ENCODE measurements at places on chromosomes 16 and 17.

- no peak for DNase-seq
These were observed 18.3 kb upstream of the TNFRSF13B start for GRCh38 chr17:16989953-16990860.

- peak; percentile 87 for DNase-seq
These were observed at the start of gene ZNF821 for GRCh38 chr16:71883849-71884638. Gene ZNF821 (minus strand): TSS chr16:71884182. CDS start chr16:71879946, 4,236 bp downstream.

DNA sequence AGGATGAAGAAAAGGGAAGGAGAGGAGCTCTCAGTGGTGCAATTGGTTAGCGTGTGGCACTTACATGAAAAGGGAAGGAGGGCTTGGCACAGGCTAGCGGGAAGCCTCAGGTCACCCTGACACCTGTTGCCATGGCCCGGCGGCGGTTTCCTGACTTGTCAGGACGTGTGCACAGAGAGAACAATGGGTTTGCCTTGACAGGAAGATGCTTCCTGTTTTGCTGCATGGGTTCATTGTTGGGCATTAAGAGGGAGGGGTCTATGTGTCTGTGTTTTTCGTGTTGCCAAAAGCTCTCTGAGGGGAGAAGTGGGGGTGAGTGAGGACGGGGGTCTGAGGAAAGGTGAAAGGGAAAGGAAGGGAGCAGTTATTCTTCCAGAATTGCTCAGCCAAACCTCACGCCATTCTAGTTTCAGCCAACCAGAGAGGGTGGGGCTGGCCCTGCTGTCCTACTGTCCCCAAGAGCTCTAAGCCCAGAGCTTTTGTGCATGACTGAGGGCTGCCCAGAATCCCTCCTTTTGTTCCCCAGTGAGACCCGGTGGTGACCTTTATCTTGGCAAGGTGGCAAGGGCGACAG is 17.1 kb upstream of the CCR7 start:
- DNase-seq = peak; percentile 99

GRCh38 chr17:56074361-56074890 is 78.8 kb upstream of the ANKFN1 start:
- DNase-seq = no peak

GRCh38 chr17:45700171-45701090 is 83.7 kb upstream of the CRHR1 start:
- DNase-seq = no peak

- no peak for DNase-seq
These were observed 71.7 kb downstream of the CDC27 start for GRCh38 chr17:47117386-47117785.

DNA sequence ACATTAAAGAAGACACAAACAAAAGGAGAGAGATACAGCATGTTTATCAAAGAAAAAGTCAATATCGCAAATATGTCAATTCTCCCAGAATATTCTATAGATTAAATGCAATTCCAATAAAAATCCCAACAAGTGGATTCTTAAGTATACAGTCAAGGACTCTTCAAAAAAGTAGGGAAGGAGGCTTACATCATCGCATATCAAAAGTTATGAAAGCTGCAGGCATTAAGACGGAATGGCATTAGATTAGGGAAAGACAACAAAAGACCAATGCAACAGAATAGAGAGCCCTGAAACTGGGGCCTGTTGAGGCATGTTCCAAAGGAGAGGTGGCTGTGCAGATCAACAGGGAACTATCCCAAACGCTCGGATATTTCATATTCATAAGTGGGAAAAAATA is 76.0 kb downstream of the MARCHF10 start:
- no peak for DNase-seq

DNA sequence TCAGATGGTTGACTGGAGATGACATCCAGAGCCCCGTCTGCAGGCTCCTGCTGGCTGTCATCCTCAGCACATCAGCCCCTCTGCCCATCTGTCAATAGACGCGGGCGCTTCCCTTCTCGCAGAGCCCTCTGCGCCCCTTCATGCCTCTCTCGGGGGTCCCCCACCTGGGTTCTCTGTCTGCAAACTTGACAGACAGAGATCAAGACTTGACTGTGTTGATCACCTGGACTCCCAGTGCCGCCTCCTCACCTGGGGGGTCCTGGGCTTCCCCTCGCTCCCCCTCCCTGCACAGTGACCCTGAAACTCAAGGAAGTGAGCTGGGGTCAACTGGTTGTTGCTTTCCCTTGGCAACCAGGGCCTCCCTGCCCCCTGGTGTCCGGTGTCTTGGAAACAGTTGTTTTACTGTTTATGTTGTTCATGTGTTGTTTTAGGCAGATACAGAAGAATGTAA is 31.9 kb downstream of the RNF213 start:
- DNase-seq = no peak

DNA sequence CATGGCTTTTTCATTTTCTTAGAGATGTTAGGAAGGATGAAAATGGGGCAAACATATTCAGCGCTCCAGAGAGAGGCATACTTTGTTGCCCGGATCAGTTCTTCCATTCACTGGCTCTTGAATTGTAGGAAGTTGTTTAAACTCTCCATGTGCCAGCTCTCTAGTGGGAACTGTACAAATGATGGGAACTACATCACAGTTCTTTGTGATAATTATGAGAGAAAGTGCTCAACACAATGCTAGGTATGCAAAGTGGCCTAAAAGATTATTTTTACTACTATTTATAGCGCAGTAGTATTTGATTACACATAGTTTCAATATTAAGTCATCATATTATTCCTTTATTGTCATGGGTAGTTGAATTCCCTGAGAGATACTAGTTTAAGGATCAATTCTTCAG is 268.5 kb downstream of the RBFOX1 start:
- no peak for DNase-seq

- DNase-seq = peak; percentile 47
These were observed 200.5 kb downstream of the ZFHX3 start for GRCh38 chr16:72847187-72848027.
